SIG-M5 (cell line): ENCODE measurements at places on chromosomes 13 and 19.

DNA sequence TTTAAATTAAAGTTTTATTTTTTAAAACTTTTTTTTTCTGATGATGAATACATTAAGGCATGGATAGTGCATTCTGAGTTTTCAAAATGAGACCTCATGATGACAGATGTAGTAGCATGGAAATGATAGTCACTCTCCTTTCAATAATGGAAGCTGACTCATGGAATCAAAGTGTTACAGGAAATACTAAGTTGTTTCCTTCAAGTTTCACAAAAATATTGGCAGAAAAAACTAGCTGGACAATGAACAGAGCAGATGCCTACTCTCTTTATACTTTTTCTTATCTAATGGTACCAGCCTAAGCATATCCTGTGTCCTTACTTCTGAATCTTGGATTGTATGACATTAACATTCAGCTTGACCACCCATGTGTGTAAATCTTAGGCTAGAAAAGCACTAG lies 1337.3 kb downstream of the PCDH9 start:
- DNase-seq, result no peak

DNA sequence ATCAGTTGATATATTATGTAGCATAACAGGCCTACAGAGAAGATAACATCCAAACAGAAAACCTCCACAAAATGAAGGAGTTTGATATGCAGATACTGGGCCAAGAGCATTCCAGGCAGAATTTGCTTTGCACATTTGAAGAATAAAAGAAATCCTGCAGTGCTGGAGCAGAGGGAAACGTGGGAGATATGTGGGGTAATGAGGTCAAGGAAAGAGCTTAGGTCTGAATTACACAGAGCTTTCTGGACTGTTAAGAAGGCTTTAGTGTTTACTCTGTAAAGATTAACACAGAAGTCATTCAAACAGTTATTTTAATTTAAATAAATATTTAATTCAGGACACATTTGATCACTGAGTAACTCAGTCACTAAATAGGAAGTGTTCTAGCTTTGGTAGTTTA lies 692.7 kb downstream of the PCDH9 start:
- DNase-seq, result no peak

DNA sequence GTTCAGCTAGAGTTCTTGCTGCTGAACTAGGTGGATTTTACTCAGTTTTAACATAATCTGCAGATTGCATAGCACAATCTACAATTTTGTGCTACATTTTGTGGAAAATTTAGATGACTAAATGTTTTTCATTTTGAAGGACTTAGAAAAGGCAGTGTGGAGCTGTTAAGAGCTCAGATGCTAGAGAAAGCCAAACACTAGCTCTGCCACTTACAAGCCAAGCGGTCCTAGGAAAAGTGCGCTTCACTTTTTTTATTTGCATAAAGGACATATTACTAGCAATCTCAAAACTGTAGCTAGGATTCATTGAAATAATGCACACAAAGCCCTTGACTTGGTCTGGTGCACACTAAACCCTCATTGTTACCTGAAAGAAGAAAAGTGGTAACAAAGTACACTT lies 8.1 kb upstream of the CSNK1A1L start:
- DNase-seq, result no peak

DNA sequence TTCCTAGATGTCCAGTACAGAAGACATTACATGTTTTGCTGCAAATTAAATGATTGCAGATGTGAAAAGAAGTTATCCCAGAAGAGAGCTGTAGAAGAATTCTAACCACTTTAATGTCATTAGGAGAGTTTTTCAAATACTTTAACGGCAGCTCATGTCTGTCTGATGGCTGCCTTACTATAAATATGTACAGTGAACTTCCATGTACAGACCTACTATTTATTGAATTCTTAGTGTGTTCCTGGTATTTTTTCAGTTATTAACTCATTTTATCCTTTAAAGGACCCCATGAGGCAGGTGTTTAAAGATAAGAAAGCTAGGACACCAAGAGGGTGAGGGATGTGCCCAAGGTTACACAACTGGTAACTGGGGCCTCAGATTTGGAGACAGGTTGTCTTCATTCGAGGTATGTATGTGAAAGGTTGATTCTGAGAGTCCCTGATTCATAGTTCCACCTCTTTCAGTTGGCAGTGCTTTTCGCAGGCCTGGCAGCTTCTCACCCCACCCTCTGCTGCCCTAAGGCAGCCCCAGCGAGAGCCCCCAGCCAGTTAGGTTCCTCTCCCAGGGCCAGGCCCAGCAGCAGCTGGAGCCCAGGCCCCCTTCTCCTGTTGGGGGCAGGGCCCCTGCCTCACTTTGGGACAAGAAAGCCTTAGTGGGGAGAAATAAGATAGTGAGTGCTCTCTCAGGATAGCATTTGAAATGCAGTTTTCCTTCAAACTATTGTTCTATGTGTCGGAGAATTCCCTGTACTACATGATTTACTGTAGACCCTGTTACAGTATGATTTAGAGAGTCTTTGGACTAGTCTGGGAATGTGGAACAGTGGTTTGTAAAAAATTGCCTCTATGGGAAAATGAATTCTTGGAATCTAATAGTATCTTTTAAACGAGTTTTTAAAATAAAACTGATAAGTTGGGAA lies 67.7 kb upstream of the TEX29 start:
- DNase-seq, result no peak

GRCh38 chr13:64371045-64371444 lies 2859.1 kb downstream of the PCDH9 start:
- DNase-seq, result no peak

- no peak for DNase-seq
These were observed 8.7 kb downstream of the GPR32 start for GRCh38 chr19:50778906-50779430.

DNA sequence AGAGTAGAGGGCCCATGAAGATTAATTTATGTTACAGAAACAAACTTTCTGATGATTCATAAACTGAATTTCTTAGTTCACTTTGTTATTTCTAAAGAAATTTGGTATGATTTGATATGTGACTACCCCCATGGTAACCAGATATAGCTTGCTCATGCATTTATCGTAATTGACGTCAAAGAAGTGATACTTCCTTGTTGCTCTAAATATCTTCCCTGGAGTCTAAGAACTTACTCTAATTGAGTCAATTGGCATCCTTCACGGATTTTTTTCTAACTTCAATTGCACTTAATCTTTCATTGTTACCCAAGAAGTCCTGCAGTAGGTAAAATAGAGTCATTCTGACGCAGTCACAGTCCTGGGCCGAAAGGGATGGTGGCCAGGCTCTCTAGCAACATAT lies 240.9 kb downstream of the GPC5 start:
- DNase-seq, result no peak

DNA sequence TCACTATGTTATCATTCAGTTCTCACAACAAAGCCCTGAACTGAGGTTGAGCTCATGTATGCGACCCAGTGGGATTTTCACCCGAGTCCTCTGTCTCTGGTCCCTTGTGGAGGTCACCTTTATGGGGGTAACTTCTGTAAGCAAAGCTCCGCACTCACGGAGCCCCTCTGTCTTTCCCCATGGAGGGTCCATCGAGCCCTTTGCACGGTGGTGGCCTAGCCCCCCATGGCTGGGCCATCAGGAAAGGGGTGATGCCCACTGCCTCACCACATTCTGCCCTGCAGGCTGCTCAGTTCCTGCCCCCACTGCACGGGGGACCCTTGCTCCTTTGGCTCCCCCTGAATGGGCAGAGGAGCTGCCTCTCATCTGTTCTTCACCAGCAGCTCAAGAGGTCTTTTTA lies 39.6 kb downstream of the CHST8 start:
- DNase-seq, result no peak

DNA sequence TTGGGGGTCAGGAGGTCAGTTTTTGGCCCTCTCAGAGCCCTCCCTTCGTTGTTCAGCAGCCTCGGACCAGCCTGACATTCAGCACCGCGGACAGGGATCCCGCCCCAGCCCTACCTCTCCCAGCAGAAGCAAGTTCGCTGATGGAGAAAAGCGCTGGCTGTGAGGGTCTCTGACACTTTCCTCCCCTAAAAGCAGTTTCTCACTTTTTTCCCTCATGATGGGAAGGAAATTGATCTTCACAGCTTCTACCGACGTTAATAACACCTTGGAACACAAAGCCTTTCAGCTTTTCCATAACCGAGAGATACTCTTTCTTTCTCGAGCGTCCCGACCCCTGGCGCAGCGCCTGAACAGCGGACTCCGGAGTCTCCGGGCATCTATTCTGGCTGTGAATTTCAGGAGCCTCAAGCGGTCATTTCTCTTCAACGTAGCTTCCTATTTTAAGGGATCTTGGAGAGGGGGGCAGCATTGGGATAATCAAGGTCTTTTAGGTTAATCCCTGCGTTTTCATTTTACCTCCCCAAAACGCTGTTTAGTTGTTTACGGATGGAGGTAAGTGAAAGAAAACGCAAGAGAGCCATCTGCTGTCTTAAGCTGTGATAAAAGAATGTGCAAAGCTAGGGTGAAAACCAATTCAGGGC lies 467.2 kb downstream of the ITGBL1 start:
- no peak for DNase-seq

DNA sequence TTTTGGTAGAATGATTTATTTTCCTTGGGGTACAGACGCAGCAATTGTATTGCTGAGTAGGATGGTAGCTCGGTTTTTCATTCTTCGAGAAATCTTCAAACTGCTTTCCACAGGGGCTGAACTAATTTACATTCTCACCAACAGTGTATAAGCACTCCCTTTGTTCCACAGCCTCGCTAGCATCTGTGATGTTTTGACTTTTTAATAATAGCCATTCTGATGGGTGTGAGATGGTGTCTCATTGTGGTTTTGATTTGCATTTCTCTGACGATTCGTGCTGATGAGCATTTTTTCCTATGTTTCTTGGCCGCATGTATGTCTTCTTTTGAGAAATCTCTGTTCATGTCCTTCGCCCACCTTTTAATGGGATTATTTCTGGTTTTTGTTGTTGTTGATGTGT lies 54.8 kb upstream of the UQCRFS1 start:
- DNase-seq, result no peak

DNA sequence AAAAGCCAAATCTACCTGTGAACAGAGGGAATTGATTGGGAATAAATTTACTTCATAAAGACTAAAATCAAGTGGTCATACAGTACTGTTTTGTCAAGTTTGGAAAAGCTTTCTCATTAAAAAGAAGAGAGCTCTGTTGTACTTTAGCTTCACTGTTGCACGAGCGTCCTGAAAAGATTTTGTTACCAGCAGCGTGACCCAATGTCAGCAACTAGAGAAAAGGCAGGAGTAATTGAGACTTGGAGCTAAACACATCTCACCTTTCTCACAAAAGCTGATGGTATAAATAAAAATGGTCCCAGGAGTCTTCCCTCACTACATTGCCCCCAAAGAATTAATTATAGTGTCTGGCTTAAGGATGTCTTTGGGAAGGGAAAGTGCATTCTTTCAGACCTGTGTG lies 613.7 kb downstream of the OLFM4 start:
- no peak for DNase-seq

DNA sequence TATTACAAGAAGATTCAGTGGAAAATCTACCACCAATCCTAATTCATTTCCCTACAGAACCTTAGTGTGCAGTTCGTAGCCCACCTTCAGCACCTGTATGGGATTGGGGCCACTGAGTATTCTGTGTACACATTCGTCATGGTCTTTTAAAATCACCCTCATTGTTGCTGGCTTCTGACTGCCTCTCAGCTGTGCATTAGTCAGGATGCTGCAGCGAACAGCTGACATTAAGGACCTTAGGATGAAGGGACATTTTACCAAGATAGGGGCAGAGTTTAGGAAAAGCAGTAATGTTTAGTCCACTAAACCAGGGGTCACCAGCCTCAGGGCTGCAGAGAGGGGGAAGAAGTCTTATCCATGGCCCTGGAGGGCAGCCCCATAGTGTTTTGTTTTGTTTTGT lies 176.5 kb downstream of the COL4A1 start:
- no peak for DNase-seq

- no peak for DNase-seq
These were observed 75.7 kb downstream of the DHRS12 start for GRCh38 chr13:51728275-51728673.

GRCh38 chr13:46982856-46983582 lies 86.2 kb upstream of the HTR2A start:
- DNase-seq, result no peak

- no peak for DNase-seq
These were observed 16.1 kb downstream of the NDFIP2 start for GRCh38 chr13:79497064-79497463.

- DNase-seq, result no peak
These were observed 42.3 kb upstream of the GJB6 start for GRCh38 chr13:20274466-20274865.

GRCh38 chr19:35000647-35001501 lies 751 bp downstream of the GRAMD1A start:
- no peak for DNase-seq

DNA sequence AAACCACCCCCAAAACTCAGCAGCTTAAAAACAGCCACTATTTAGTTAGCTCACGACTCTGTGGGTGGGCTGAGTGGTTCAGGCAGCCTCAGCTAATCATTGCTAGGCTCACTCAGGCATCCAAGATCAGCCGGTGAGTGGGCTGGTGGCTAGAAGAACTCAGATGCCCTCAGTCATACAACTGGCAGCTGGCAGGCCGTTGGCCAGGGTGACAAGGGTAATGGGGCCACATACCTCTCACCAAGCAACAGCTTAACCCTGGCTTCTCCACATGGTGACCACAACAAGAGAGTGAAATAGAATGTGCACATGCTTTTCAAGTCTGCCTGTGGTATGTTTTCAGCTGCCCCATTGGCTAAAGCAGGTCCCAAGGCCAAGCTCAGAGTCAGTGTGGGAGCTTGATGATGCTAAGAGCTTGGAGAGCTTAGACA lies 435.4 kb upstream of the TSHZ3 start:
- DNase-seq, result no peak

DNA sequence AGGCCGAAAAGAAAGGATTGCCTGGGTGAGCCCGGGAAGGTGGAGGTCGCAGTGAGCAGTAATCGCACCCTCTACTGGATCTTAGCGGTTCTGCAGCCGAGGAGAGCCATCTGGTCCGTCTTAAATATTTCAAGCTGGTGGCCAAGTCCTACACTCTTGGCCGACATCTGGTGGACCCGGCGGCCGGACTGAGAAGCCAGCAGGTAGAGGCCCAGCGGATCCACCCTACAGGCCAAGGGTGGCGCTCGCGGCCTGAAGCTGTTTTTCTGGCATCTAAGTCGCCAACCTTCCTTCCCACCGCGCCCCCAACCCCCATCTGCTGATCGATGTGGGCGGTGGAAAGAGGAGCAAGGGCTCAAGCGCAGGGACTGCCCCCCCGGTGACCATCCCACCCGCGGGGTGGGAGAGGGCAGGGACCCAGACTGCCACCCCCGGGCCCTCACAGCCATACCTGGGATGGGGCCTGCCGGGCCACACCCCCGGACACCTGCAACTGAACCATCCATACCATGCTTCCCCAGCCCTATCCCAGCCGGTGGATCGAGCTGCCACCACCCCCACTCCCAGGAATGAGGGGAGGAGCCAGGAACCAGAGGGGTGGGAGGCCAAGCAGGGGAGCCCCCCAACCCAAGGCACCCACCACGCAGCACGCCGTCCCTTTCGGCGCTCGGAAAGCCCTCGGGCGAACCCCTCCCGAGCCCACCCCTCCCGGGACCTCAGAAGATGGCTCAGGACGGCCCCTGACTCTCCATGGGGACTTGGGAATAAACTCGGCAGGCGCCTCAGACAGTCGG lies 46.3 kb upstream of the ZNF730 start:
- no peak for DNase-seq

DNA sequence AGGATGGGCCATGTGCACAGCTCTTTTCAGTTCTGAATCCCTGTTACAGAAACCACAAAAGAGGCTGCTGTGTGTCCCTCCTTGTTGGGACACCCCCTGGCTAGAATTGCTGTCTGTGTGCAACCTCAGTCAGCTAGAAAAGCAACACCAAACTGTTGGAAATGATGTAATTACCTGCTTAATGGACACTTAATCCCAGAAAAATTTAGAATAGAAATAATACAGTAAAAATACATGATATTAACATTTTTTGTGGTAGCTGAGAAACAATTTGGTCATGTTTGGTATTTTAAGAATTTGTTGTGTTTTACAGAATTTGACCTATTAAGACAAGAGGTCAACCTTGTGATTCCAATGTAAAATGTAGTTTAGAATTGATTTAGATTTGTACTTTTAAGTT lies 46.8 kb downstream of the FAM124A start:
- no peak for DNase-seq
